Activated T-cell treated with anti-CD3 and anti-CD28 coated beads for 24 hours (primary cell): ENCODE measurements at places on chromosomes 3 and 15.
A peak's percentile ranks its signal among the peaks of the same experiment; 100 is the strongest.

GRCh38 chr3:158768361-158768787 lies 33.5 kb upstream of the MFSD1 start:
- DNase-seq = no peak

DNA sequence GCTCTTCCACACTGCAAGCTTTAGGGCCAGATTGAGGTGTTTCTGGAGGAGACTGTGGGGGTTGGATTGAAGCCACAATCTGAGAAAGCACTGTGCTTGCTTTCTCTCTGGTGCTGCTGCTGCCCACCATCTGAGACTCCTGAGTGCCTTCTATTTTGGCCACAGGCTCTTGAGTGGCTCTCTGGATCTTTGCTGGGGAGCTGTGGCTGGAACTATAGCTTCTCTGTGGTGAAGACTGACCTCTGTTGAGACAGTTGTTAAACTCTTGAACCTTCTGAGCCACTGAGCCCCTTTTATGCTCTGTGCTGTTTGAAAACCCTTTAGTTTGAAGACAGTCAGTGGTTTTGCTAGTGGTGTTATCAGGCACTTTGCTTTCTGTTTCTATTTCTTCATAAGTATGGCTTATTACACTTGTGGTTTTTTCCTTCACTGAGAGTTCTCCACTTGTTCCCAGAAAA lies 108.7 kb upstream of the TSPAN3 start:
- no peak for DNase-seq

DNA sequence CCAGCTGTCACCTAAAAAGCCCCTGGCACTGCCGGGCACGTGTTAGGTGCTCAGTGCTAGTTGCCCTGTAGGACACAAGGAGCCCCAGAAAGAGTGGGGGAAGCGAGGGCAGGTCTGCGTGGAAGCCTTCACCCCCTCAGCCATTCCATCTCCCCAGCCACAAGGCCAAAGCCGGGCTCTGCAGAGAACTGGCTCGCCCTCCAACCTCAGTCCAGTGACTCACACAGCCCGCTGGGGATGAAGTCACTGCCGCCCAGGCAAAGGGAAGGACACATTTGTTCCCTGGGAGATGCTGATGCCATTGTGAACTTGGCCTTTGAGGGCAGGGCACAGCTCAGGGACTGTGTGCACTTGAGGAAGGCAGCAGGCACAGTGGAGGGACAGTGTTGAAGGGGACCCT lies 48.1 kb downstream of the IQSEC1 start:
- no peak for DNase-seq

GRCh38 chr15:90871716-90872485 lies 3.5 kb downstream of the FURIN start:
- no peak for DNase-seq

- DNase-seq = no peak
Observed at GRCh38 chr3:183879243-183879642, 5.4 kb downstream of the PARL start.

DNA sequence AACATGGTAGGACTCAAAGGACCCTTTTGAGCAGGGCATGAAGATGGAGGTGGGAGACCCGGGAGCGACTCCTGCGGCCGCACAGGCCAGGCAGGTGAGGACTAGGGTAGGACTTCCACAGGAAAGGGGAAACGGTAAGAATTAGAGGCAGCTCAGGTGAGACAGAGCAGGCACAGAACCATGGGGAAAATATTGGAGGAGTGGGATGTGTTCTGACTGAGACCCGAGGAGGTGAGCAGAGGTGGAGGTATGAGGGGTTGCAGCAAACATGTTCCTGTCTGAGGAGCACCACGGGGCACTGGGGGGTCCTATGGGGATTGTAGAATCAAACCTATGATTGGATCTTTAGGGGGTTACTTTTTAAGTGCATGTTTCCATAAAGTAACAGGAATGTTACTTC lies 1.4 kb upstream of the ISG20 start:
- no peak for DNase-seq

DNA sequence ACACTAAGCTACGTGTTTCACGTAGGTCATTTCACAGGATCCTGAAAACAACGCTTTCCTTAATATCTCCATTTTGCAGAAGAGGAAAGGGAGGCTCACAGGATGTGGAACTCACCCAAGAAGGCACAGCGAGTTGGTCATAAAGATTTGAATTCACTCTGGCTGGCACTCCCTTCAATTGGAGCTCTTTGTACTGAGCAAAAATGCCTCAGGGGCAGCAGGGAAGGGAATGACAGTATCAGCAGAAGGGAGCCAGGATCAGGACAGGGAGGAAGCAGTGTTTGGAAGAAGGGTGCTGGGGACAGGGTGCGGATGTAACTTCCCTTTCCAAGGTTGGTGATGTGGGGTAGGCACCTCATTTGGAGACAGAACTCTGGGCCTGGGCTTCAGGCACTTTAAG lies 1.1 kb upstream of the ST6GAL1 start:
- DNase-seq = no peak

DNA sequence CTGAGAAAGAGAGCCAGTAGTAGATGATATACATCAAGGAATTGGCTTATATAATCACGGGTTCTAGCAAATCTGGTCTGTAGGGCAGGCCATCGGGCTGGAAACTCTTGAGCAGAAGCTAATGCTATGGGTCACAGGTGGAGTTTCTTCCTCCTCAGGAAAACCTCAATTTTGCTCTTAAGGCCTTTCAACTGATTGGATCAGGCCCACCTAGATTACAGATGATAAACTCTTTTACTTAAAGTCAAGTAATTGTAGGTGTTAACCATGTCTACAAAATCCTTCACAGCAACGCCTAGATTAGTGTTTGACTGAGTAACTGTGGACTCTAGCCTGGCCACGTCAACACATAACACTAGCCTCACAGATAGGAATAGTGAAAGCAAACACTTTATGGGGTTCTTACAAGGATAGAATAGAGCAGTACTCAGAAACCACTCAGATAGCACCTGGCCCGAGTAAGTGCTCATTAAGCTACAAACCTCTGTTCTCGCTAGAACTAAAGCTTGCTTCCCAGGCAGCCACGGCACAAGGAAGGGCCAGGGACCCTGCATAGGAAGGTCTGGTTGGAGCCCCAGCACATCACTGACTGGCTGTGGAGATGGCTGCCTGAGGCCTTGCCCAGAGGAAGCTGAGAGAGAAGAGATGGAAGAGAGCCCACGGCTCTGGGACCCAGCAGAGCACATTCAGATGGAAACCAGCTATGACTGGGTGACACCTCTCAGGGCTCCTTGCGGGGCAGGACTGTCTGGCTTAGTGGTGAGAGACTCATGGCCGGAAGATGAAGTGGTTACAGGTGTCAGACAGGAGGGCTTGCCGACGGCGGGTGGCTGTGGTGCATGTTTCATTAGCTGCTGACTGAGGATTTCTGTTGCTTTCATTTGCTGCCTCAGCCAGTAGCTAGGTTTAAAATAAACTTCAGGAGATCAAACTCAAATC lies 202.5 kb upstream of the TLE3 start:
- DNase-seq = peak; percentile 62

DNA sequence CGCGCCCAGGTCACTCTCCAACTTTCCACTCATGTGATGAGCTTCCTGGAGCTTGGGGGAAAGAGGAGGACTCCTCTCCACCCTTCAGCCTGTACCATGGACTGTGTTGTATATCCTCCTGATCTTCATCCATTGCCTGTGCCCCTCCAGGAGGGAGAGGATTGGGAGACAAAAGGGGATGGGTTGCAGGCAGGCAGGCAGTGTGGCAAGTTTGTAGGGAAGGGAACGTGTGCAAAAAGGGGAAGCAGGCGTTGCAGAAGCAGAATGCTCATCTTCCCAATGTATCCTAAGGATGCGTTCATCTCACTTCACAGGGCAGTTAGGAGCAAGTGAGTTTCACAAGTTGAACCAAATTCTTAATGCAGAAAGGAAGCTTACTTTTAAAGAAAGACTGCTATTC lies 28.1 kb upstream of the GHSR start:
- no peak for DNase-seq

DNA sequence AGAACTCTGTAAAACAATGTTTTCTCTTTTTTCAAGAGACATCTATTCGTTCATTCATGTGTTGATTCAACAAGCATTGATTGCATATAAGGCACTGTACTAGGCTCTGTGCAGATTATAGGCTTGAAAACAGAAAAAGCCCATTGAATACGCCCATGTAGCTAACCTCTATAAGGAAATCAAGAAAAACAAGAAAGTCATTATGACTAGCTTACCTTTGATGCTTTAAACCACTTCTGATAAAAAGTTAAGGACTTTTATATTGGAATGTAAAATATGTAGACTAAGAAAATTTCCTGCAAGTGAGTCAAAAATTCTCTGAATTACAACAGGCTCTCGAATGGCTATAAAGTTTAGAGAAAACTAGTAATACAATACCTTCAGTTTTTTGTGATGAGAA lies 92.5 kb downstream of the BDH1 start:
- no peak for DNase-seq

DNA sequence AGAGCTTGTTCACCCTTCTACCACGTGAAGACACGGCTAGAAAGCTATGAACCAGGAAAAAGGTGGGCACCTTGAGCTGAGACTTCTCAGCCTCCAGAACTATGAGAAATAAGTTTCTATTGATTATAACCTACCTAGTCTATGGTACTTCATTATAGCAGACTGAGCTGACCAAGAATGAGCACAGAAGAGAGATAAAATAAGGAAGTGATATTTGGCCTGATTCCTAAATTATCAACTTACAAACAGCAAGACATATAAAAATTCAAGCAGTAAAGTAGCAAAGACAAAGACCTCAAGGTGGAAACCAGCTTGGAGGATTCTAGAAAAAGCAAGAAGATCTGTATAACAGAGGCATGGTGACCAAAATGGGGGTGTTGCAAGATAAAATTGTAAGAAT lies 63.9 kb upstream of the OSTN start:
- no peak for DNase-seq

DNA sequence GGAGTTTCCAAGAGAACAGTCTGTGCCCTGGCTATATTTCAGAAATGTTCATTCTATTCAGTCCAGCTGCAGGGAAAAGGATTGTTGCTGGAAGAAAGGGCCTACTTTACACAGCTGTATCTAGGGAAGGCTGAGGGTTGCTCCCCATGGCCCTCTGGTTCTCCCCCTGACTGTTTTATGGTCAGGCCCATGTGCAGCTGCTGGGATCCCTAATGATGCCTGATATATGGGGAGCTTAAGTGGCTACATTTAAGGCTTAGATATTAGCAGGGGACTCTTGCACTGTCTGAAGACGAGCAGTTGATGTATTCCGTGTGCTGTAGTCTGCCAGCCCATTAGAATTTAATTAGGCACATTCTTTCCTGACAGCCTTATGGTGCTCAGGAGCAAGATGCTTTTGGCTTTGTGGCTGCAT lies 72.0 kb downstream of the FAM43A start:
- DNase-seq = no peak

DNA sequence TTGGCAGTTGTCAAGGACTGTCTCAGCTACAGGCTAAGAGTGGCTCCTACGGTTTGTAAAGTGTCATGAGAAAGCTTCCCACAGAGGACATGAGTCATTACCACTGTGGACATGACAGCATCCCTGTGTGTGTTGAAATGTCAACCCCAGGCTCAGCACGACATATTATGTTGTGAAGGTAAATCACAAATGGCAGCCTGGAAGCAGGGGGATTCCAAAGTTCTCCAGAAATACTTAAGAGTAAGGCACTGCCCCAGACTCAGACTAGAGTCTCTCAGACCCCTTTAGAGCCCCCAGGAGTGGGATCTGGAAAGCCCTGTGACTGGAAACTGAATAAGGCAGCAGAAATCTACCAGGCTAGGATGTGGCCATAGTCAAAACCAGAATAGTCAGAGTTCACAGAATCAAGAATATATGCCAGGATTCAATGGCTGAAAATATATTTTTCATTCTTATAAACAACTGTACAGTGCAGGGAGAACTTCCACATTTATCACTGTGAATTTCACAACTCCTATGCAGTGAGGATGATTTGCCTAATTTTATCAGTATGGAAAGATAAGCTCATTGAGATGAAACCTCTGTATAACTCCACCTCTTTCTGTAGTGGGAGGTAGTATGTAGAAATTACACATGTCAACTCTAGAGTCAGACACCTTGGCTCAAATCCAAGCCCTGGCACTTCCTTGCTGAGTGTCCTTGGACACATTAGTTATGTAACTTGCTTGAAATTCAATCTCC lies 237.1 kb upstream of the CFAP20DC start:
- peak; percentile 2 for DNase-seq

DNA sequence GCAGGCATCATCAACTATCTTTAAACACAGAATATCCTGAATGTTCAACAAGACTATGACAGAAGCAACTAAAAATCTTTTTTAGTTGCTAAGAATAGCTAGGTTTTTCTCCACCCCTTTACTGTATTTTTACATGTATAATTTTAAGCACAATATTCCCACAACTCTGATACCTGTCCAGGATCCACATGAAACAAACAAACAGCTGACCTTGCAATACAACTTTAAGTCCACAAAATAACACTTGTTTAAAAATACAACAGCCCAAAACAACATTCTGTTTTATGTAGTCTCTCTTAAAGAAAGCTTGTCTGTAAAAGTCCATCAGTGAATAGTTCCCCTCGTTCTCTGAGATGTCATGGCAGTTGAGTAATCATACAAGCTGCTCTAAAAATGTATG lies 41.1 kb downstream of the IFT57 start:
- no peak for DNase-seq

GRCh38 chr3:19457449-19457848 lies 309.1 kb downstream of the KCNH8 start:
- no peak for DNase-seq

DNA sequence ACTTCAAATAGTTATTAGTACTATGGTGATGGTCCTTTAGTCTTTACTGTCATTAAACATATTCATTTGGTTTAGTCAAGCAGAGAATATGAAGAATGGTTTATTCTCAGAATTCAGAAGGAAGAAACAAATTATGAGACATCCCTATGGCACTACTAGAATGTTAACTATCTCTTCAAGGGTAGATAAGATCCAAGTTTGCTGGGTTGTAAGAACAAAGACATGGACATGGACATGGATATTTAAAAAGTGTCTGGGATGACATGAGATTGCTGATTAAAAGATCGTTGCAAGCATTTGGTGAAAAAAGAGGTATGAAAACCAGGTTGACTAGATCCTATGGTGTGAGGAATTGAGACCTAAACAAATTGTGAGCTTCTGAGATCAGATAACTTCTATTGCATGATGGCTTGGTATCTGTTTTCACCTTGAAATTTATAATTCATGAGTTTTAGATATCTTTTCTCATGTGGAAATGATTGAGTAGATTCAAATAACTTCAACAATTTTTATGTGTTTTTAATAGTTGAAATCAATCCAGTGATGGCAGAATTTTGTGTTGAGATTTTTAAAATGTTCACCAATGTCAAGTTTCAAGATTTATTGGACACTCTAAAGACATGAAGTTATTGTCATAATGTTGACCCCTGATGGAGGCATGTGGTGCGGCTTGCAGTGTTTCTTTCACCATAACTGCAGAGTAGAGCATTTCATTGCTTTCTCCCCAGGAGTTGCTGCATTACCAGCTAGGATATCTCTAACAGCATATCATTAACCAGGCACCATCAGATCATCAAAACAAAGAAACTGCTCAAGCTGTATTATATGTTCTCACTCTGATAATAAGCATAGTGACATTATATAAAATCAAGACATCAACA lies 72.6 kb downstream of the NAALADL2 start:
- no peak for DNase-seq
